Hair follicular keratinocyte (primary cell): ENCODE measurements at places on chromosomes 3 and 15. TPM values are rescaled to one million over a fixed set of nuclear protein-coding genes. Genes with fewer than 3 reads are reported as not detected.

FES gene
- 1.9 and 2.1 TPM in 2 replicates for total RNA-seq

ZDHHC19 gene
- total RNA-seq, result not detected in 2 replicates

FRMD5 gene
- total RNA-seq, result 1.3 and 2.5 TPM in 2 replicates

NR1I2 gene
- 0.08 TPM in 2 replicates for total RNA-seq

GOLGA6L10 gene
- 0.23 TPM in 2 replicates for total RNA-seq

CLDN18 gene
- not detected in 2 replicates for total RNA-seq

ADAMTS7 gene
- 0.76 and 1.0 TPM in 2 replicates for total RNA-seq

CCDC54 gene
- not detected in 2 replicates for total RNA-seq

RNU5B-1 gene
- total RNA-seq, result not detected in 2 replicates

CYP11A1 gene
- 0.16 TPM in 1 of 2 replicates, not detected in the other for total RNA-seq

STRIT1 gene
- total RNA-seq, result not detected in 2 replicates

GPR62 gene
- total RNA-seq, result not detected in 2 replicates

STRC gene
- 0.49 TPM in 1 of 2 replicates, not detected in the other for total RNA-seq
